ENCODE measurements at places on chromosomes 5 and 9.
A peak's percentile ranks its signal among the peaks of the same experiment; 100 is the strongest.

GRCh38 chr5:133262690-133263089 is 210.9 kb downstream of the HSPA4 start:
- no peak for DNase-seq

- no peak for DNase-seq
These were observed 383.5 kb downstream of the RASEF start for GRCh38 chr9:82679472-82679871.

- DNase-seq, result no peak
These were observed 57.2 kb downstream of the OLFM1 start for GRCh38 chr9:135144581-135145170.

DNA sequence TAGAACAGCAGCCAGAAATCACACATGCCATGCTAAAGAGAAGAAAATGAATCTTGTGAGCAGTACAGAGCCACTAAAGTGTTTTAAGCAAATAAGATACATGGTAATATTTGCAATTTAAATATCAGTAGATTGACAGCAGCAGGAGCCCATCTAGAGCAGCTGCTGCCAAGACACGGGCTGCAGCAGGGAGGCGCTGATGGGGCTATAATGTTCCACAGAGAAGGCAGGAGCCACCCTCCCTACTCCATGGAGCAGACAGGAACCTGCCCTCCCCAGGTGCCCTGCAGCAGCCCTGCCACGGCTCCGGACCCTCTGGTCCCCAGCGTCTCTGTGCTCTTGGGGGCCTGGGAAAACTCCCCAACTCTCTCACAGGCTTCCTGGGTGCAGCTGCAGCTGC is 224.1 kb upstream of the ISL1 start:
- DNase-seq, result no peak

GRCh38 chr5:862367-863243 is 11.8 kb upstream of the ZDHHC11 start:
- peak; percentile 46 for DNase-seq

DNA sequence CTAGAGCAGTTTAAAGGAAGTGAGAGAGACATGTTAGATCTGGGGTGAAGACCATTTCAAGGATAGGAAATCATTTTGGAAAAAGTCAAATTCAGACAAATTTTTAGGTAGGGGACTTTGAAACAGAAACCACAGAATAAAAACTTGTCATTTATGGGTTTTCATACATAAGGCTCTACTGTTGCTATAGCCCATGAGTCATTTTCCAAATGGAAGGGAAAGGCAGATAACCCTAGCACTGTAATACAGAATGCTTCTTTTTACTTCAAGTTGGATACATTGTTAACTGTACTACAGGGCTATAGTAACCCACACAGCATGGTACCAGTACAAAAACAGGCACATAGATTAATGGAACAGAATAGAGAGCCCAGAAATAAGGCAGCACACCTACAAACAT is 455.4 kb downstream of the EBF1 start:
- no peak for DNase-seq

GRCh38 chr5:14144586-14145434 is 1.7 kb downstream of the TRIO start:
- peak; percentile 37 for DNase-seq

DNA sequence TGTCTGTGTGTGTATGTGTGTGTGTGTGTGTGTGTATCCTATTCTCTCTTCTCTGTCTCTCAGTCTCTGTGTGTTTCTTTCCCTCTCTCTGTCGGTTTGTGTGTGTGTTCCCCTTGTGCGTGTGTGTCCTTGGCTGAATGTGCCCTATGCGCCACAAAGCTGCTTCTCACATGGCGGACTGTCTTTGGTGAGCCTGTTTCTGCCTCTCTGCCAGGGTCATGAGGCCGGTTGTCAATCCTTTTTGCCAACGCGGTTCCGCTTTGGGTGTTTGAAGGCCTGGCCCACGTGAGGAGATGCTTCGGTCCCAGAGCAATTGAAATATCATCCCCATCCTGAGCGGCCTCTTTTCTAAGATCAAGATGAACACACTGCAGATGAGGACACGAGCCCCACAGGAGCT is 476.0 kb downstream of the SPATA31A7 start:
- no peak for DNase-seq

- DNase-seq, result no peak
These were observed 103.0 kb downstream of the SPATA31D1 start for GRCh38 chr9:82091610-82092009.

GRCh38 chr5:58044166-58044565 is 415.7 kb downstream of the PLK2 start:
- DNase-seq, result no peak

GRCh38 chr5:143362664-143363227 is 40.7 kb downstream of the NR3C1 start:
- DNase-seq, result no peak

DNA sequence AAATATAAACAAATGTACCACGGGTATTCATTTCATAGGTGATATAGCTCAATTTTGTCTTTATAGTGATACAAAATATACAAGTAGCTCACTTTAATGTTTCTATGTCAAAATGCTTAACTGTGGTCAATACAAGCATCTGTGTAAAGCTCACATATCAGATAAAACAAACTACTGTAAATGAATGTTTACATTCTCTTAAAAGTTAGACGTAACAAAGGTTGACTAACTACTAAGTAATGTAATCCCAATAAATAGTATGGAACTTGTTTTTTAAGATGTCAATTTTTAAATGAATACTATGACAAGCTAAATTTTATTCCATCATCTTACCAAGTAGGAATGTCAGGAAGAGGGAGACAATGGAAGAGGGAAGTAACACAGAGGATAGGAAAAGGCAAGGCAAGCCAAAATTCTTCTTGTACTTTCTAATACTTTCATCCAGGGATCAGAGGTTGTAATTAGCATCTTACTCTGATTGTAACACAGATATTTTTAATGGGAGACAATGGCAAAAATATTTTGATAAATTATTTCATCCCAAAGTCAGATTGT is 105.5 kb downstream of the STRBP start:
- DNase-seq, result no peak

- DNase-seq, result no peak
These were observed 195.1 kb downstream of the SMARCA2 start for GRCh38 chr9:2210201-2210600.

DNA sequence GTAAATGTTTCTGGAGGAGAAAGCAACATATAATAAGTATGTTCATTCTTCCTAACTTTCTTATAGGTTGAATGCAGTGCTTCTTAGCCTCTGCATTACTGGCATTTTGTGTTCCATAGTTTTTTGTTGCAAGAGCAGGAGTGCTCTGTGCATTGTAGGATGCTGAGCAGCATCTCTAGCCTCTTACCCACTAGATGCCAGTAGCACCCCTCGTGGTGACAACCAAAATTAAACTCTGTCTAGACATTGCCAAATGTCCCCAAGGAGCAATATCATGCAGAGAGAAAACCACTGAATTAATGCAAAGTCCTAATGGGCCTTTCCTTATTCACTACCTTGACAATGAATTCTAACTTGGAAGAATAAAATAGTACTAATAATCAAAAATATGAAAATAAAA is 147.0 kb downstream of the GLIS3 start:
- no peak for DNase-seq

- no peak for DNase-seq
These were observed 812 bp downstream of the SREK1 start for GRCh38 chr5:66144834-66145390.

- DNase-seq, result no peak
These were observed 126.4 kb upstream of the SLC12A2 start for GRCh38 chr5:127957183-127957582.

GRCh38 chr9:97758334-97758916 is 61.3 kb upstream of the XPA start:
- no peak for DNase-seq

- DNase-seq, result no peak
These were observed 123.9 kb upstream of the ADAMTSL1 start for GRCh38 chr9:18350036-18350435.

DNA sequence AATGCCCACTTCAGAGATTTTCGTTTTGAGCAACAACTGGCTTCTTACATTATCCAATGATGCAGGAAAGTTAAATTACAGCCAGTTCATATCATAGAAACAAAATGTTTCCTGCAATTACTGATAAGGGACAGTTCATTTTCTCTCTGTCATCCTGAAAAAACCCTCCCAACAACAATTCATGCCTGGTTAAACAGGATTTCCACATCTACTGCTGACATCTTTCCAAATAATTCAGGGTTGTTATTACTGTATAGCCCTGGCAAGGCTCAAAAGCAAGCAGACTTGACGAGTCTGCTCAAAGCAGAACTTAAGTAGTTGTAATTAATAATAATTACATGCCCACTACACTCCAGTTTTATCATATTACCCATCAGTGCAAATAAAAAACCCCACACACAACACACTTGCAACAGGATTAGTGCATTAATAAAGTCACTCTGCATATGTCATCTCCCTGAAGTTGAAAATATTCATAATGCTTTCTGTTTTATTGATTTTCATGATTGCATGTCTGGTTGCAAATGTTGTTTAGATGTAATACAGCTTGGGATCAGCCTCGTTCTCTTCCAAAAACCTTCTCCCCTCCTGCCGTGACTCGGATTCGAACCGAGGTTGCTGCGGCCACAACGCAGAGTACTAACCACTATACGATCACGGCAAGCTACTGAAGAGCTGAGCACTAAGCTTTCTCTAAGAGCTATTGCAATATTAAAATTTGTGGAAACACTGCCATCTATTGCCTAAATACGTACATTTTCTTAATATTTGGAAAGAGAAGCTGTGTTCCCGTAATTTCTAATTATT is 119.6 kb upstream of the NFIB start:
- peak; percentile 73 for DNase-seq

DNA sequence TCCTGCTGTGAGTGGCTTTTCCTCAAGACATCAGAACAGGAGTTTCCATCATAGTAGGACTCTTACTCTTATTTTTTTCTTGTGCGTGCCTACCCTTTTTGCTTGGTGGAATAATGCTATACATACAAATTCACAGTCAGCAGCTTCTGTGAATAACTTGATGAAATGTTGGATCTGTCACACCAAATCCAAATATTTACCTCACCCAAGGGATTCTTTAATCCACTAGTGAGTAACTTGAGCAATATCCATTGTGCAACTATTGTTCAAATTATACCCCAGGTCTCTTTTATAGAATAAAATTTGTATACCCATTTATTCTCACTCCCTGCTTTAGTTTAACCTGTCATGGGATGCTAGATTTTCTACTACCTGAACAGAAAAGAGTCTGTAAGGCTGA is 1078.3 kb upstream of the EDIL3 start:
- no peak for DNase-seq

DNA sequence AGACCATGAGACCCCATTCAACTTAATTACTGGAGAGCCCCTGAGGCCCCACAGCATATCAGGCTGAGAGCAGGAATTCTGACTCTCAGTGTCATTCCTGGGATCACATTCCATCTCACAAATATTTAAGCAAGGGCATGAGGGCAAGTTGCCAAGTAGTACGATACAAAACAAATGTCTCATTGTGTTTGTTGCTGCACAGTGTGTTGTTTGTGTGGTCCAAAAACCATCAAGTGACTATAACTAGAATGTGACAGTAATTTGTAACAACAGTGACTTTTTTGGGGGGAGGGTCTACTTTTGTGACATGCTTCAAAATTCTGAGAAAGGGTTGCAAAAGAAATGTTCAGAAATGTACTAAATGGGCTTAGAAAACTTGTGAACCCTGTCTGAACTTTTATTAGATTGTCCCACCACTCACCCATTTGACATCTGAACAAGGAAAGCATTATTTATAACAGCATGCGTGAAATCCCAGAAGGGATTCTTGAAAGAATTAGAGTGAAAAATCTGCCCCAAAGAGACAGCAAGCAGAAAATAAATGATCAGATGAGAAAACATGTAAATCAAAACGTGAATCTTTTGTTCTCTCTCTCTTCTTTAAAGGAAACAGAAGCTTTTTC is 347.0 kb downstream of the NTRK2 start:
- peak; percentile 52 for DNase-seq

GRCh38 chr9:21473236-21473635 is 8.9 kb downstream of the IFNE start:
- no peak for DNase-seq

GRCh38 chr5:19619571-19619970 is 368.4 kb downstream of the CDH18 start:
- DNase-seq, result no peak

DNA sequence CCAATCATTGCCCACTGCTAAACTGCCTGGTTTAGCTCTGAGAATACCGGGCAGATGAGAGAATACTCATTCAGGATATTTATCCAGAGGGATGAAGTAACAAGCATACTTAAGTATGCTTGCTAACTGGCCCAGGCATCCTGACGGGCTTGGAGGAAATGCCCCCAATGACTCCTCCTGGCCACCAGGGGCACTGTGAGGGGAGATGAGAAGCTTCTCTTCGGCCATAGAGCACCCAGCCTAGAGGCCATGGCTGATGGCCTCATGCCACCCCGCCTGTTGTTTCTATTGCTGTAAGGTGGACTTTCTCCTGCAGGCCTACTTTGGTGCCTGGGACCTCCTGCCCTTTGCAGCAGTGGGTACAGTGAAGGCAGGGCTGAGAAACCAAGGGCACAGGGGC is 134.5 kb upstream of the FSTL4 start:
- DNase-seq, result no peak

GRCh38 chr5:106661866-106662265 is 1008.9 kb downstream of the EFNA5 start:
- no peak for DNase-seq

DNA sequence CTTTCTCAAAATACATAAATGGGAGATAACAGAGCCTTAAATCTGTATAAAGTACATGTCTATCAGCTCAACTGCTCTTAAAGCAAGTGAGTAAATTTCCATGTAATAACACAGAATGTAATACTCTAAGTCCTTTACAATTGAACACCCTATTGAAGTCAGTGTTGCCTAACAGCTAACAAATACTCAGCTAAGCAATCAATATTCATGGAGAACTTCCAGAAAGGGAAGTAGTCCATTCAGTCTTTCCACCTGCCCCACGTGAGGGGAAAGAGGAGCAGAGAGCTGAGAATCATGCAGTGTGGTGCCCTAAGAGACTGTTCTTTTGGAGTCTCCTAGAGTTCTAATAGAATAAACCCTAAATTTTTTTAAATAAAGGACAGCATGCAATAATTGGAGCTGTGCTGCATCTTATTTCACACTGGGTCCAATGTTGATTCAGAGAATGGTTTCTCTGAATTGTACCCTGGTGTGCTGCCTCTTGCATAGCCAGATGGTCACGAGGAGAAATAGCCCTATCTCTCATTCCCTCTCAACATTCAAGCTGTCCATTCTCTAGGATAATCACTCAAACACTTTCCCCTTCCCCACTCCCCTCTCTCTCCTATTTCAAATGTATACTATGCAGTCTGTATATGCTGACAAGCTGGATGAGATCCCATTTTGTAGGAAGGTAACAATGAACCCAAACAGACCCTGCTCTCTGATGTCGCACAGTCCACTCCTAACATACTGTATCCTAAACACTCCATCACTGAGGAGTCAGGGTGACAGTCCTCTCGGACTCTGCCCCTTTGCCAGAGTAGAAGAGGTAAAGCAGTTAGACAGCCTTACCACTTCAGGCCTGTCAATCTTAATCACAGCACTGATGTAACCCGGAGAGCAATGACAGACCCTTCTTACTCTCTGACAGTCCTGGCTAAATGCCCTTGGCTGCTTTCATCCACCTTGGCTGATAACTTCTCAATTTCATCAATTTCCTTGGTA is 134.8 kb downstream of the EPB41L4A start:
- DNase-seq, result no peak

Data from head of caudate nucleus (tissue), 42 donors.